Stimulated activated CD8-positive, alpha-beta memory T cell treated with anti-CD3 and anti-CD28 coated beads, Interleukin-7, amount 100 ng/mL, for 1 hour (primary cell): ENCODE measurements at places on chromosomes 5 and 9.

DNA sequence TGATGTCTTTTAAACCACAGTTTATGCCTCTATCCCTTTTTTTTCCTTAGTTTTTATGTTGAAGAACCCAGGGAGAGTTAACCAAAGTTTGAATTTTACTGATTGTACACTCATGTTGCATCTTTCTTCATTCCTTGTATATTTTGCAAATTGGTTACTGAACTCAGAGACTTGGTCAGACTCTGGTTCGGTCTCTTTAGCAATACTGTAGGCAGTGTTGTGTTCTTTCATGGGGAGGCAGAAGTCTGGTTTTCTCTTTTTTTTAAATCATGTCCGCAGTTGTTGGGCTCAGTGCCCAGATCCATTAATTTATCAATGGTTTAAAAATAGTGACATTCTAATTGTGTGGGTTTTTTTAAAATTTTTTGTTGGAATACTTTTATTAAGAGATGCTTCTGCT, 23.4 kb downstream of the UBE2R2 start:
- DNase-seq, result no peak

DNA sequence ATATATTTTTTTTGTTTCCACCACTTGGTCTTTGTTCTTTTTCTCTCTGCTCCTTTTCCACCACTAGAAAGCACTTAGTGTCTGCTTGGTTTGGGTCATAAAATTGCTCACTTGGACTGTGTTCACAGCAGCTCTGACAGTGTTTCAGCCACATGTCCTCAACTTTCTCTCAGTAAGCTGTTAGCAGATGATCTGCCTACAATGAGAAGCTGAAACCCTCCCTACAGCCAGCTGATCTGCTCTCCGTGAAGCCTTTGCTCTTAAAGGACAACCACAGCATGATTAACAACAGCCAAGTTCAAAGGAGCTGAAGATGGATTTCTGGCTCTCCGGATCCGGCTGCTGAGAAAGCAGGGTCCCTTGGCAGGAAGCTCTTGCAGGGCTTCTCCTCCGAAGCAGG, 31.6 kb downstream of the PRLR start:
- no peak for DNase-seq

DNA sequence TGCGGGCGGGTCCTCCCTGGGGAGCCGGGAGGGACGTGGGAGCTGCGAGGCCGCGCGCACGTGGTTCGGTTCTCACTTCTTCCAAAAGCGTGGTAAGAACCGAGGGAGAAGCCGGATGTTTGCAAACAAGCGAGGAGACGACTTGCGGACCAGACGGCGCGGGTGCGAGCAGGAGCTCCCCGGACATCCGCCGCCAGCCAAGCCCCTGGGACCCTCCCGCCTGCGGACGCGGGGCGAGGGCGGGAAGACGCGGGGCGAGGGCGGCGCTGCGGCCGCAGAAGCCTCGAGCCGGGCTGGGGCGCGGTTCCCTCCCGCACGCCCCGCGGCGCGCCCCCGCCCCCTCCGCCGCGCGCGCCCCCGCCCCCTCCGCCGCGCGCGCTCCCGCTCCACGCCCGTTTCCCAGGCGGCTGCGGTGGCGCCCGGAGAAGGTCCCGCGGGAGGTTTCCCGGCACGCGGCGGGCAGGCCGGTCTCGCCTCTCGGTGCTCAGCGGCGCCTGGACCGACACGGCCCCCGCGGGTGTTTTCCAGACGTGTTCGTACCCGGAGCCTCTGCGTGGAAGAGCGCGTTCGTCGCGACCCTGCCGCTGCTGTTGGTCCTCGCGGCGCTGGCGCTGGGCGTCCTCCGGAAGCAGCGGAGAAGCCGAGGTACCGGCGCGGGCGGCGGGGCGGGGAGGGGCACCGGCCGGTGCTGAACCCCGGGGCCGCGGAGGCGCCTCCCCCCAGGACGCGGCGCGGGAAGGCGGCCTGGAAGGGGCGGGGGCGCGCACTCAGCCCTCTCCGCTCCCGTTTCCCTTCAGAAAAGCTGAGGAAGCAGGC, 12.8 kb downstream of the BTNL9 start:
- no peak for DNase-seq

DNA sequence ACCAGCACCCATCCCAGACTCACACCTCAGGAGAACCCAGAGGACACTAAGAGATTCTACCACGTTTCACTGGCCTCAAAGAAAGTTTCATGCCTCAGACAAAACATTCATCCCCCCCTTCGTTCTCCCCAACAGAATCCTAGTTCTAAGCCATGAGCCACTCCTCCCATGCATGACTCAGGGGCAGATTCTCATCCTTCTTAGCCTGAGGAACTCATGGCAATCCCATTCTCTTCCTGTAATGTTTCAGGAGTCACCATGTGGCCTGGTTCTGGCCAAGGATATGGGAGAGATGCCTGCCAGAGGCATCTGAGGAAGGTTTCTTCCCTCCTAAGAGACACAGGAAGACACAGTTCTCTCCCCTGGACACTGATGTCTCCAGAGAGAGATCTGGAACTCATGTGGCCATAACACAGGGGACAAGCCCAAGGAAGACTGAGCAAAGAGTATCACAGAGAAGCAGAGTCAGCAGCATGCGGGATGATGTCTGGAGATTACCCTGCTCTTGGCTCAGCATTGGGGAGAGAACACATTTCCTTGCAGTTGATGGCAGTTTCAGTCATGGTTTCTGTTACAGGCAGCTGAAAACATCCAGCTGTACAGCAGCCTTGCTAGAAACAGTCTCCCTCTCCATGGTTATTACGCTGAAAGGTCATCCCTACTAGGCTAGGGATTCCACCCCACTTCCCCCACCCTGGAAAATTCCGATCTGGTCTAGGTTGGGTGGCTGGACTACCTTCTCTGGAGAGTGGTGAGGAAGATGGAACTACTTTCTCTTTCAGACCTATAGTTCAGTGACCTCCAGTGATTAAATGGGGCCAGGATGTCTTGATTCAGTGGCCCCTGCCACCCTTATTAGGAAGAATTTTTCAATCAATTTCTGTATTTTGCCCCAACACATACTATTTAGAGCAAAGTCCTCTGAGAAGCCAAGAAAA, 115.4 kb downstream of the ZNF608 start:
- no peak for DNase-seq

- no peak for DNase-seq
These were observed 38.6 kb downstream of the HMGCS1 start for GRCh38 chr5:43274435-43275114.

DNA sequence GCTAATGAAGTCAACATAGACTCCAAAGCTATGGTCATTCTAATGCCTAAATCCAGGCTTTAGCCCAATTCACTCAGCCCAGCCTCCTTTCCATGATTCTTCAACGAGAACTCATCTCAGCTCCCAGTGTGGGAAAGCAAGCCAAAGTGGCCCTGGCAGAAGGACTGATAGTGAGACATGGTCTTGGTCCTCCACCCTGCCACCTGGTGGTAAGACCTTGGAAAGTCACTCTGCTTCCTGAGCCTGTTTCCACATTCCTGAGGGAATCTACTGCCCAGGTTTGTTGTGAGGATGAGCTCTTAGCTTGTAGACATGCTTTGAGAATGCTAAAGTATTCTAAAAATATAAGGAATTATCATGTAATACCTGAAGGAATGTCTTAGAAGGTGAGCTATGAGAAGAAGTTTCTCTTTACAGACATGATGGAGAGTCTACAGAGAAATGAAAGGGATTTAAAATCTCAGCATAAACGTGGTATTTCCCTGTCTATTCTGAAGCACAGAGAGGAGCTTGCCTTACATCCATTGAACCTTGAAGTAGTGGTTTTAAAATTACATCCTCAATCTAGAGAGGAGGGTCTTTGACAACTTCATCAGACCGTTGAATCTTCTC, 173.5 kb downstream of the TRIM32 start:
- DNase-seq, result no peak

GRCh38 chr9:77507212-77507961, 140.7 kb downstream of the GNA14 start:
- no peak for DNase-seq

DNA sequence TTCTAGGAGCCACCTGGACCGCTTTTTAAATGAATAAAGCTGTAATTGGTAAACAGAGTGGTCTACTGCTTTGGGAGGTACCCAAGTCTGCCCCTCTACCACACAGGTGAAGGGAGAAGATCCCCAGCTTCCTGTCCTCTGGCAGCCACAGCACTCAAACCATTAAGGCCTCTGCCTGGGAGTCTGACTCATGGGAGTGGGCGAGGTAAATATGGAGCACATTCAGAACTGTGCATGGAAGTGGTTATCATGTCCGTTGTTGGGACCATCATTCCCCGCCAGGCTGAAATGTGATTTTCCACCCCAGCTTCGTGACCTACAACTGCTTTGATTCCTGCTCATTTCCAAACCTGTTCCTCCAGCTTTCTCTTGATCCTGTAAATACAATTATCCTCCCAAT, 59.5 kb upstream of the ALDH1B1 start:
- DNase-seq, result no peak

GRCh38 chr5:75622564-75622963, 11.3 kb downstream of the ANKDD1B start:
- no peak for DNase-seq

- DNase-seq, result no peak
These were observed 298.0 kb downstream of the SPOCK1 start for GRCh38 chr5:137200906-137201700.

DNA sequence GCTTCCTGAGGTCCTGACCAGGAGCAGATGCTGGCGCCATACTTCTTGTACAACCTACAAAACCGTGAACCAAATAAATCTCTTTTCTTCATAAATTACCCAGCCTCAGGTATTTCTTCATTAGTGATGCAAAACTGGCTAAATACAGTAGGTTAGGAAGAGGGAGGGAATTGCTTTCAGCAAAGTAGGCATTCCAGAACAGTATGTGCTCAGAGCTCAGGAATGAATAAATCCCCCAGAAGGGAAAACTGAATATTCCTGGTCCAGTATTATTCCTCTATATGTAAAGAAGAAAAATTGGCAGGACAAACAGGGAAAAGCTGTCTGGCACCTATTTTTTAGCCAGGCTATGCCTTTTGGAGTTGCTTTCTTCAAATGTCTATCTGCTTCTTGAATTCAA, 577.1 kb downstream of the PSAT1 start:
- no peak for DNase-seq
